IPS DF 19.7 (cell line): ENCODE measurements at places on chromosomes 13 and 19.

DNA sequence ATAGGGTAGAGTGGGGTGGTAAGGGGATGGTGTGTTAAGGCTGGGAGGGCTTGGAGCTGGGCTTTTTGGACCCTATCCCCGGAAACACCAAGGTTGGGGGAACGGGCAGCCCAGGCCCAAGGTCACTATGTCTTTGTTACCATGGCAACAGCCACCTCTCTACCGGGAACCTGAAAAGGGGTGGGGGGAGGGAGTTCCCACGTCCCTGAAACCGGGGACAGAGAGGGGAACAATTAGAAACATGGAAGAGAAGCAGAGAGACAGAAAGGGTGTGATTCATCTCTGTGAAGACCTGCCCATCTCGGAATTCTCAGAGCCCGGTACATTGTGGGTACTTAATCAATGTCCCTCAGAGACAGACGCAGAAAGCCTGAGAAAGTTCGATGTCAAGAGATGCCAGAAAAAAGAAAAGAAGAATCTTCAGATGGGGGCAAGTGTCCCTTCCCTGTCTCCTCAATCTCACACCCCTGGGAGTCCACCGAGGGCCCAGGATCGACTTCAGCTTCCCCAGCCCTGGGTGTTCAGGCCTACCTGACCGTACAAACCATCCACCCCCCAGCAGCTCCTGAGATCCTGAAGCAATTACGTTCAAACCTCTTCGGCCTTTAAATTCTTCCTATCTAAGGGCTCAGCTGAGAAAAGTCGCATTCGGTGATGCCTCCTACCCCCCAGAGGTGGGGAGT lies 6.8 kb upstream of the LRFN1 start:
- DNase-seq: no peak

GRCh38 chr13:19382111-19382510 lies 179.2 kb downstream of the TPTE2 start:
- no peak for DNase-seq

- DNase-seq: no peak
Measured at GRCh38 chr13:90362707-90363106, 984.8 kb upstream of the MIR17HG start.

DNA sequence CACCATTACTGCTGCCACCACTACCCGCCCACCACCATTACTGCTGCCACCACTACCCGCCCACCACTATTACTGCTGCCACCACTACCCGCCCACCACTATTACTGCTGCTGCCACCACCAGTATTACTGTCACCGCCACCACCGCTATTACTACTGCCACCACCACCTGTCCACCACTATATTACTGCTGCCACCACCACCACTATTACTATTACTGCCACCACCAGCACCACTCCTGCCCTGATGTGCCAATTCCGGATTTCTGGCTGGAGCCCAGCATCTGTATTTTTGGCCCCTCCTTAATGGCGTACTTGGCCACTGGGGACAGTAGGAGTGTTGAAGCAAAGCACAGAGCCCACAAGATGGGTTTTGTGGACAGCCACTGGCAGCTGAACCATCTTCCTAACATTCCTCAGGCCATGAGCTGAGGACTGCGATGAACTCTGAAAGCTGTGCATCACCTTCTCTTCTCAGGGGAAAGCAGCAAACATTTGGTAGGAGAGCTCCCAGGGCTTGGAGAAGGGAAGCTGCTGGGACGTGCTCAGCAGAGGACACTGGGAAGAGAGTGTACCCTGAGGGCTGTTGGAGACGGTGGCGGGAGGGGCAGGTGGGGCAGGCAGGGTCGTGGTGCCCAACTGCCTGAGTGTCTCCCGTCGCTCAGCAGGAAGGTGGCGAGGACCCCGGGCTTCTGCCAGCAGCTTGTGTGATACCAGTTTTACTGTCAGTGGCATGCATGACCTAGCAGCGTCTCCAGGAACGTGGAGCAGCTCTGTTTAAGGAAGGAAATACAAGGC lies 23.0 kb downstream of the CUL4A start:
- DNase-seq: no peak

- no peak for DNase-seq
Measured at GRCh38 chr13:59398127-59398526, 765.6 kb downstream of the DIAPH3 start.

DNA sequence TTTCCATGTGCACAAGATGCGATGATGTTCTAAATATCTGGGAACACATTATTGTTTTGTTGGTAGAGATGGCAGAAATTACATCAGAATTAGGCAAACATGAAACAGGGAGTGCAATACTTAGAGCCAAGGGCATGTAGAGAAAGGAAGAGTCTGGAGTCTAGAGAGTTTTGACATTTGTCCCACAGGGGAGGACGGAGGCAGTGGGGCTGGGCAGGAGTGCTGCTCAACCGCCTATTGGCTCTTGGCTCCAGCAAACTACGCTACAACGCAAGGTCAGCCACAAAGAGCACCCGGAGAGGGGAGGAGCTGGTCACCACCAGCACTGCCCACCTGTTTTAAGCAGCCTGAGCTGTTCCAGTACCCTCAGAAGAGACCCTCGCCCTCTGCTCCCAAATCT lies 108.3 kb downstream of the ABCC4 start:
- no peak for DNase-seq

DNA sequence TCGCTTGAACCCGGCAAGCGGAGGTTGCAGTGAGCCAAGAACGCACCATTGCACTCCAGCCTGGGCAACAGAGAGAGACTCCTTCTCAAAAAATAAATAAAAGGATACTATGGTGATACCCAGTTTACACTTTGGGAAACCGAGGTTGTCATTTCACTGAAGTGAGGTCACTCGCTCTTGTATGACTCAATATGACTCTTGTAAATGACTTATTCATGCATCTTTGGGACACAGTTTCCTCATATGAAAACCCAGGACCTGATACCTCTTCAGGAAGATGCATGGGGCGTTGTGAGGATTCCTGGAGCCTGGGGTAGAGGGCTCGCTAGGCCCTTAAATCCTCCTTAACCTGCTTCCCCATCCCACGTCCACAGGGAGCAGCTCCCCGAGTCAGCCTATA lies 4.5 kb downstream of the PSMD8 start:
- DNase-seq: no peak

- no peak for DNase-seq
Measured at GRCh38 chr13:51844862-51845573, at the start of gene TMEM272. Gene TMEM272, minus strand, starts transcription at chr13:51845177. Its CDS starts 6,647 bp downstream, at chr13:51838530.

DNA sequence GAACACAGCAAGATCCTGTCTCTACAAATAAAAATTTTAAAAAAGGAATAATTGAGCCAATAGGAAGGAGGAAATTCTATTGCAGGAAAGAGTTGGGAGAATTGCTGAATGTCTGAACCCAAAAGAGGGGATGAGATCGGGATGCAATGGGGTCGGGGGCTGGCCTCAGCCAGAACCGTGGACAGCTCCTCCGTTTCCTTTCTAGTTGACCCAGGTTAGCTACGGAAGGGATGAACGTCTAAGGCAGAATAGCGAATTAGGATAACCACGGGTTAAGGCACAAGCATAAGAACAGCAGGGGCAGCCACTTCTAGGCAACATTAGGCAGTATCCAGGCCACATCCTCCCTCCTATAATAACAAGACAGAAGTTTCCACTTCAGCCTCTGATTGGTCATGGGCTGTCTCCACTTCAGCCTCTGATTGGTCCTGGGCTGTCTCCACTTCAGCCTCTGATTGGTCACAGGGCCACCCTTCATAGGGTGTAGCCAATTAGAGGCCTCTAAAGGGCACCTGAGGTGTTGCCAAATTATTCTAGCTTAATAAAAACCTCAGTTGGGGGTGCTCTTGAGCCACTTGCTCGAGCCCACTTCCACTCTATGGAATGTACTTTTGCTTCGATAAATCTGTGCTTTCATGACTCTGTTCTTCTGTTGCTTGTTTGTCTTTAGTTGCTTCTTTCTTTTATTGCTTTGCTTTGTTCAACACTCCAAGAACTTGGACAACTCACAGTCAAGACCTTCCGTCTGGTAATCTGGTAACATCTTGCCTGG lies 24.9 kb upstream of the TPM4 start:
- no peak for DNase-seq

DNA sequence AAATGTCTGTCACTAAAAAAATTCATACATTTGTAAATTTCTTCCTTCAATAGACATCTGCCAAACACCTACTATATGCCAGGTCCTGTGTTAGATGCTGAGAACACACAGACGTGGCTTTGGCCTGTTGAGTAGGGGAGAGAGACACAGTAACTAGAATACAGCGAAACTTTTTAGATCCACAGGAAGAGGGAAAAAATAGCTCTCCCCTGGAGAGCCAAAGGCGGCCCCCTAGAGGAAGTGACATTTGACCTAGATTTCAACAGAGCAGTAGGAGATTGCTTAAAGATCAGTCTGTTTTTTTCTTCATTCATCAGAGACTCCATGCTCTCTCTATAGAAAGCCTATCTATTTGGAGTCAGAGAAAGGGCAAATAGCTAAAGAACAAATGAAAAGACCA lies 11.3 kb downstream of the LCP1 start:
- no peak for DNase-seq

DNA sequence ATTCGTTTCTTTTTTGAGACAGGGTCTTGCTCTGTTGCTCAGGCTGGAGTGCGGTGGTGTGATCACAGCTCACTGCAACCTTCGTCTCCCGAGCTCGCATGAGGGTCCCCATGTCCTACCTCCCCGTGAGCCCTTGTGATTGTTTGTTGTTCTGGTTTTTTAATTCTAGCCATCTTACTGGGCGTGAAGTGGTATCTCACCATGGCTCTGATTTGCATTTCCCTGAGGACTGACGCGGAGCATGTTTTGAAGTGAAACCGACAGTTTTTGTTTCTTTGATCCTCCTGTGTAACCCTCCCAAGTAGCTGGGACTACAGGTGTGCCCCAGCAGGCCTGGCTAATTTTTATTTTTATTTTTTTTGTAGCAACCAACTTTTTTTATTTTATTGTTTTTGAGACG lies 21.7 kb downstream of the GNG7 start:
- no peak for DNase-seq

DNA sequence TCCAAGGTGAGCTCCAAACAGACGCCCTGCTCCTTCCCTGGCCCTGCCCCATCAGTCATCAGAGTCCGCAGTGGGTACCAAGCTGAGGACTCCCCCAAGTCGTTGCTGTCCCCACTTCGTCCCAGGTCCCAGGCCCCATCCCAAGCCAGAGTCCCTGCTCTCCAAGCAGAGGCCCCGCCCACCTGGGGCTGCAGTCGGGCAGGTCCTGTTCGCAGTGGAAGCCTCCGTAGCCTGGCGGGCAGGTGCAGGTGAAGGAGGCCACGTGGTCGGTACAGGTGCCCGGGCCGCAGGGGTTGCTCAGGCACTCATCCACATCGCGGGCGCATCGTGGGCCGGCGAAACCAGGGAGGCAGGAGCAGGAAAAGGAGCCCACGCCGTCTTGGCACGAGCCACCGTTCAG lies 19.4 kb downstream of the NOTCH3 start:
- DNase-seq: no peak

DNA sequence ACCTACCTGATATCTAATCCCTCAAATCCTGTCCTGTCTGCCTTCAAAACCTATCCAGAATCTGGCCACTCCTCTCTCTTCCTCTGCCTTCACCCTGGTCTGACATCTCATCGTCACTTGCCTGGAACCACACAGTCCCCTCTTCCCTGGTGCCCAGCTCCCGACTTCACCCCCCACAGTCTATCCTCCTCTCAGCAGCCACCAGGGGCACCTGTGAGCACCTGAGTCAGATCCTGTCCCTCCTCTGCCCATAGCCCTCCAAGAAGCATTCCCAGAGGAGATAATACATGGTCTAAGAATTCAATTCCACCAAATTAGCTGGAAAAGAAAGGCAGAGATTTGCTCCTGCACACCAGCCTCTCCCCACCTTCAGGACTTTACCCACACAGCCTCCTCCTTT lies 48.9 kb downstream of the ZNRF4 start:
- DNase-seq: no peak

GRCh38 chr19:14479975-14480699 lies 5.0 kb upstream of the PTGER1 start:
- no peak for DNase-seq

- no peak for DNase-seq
Measured at GRCh38 chr19:4376991-4377781, 23.2 kb downstream of the SH3GL1 start.

DNA sequence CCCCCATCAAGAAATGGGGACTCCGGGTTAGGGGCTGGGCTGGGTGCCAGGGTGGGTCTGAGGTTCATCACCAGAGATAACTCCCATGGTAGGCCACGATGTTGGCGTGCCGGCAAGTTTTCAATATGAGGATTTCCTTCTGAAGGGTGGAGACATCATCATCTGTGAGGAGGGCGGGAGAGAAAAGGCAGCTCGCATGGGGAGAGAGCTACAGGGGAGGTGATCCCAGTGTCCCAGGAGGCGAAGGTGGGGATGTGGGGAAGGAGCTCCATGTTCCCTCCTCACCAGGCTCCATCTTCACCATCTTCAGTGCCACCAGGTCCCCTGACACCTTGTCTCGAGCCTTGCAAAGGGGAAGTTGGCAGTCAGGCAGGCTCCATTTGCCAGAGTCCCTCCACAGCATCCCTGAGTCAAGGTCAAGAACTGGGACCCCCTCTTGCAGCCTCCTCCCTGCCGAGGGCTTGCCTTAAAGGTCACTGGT lies 430 bp downstream of the MAP4K1 start:
- no peak for DNase-seq

DNA sequence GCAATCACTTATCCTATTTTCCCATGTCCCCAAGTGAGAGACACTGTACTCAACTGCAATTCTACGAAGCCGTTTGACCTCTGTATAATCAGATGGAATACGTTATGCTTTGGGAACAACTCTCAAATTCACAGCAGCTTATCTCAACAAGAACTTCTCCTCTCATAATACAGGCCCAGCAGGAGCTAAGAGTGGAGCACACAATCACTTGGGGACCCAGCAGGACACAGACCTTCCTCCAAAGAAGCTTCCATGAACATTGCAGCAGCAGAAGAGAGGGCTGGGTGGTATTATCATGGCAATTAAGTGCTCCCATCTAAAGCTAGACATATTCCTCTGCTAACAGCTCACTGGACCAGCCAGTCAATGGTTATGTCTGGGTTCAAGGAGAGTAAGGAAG lies 428.3 kb upstream of the MIR17HG start:
- no peak for DNase-seq

- DNase-seq: no peak
Measured at GRCh38 chr13:48299591-48299990, 4.0 kb upstream of the RB1 start.

- DNase-seq: no peak
Measured at GRCh38 chr13:21557995-21558394, 46.0 kb downstream of the MICU2 start.

DNA sequence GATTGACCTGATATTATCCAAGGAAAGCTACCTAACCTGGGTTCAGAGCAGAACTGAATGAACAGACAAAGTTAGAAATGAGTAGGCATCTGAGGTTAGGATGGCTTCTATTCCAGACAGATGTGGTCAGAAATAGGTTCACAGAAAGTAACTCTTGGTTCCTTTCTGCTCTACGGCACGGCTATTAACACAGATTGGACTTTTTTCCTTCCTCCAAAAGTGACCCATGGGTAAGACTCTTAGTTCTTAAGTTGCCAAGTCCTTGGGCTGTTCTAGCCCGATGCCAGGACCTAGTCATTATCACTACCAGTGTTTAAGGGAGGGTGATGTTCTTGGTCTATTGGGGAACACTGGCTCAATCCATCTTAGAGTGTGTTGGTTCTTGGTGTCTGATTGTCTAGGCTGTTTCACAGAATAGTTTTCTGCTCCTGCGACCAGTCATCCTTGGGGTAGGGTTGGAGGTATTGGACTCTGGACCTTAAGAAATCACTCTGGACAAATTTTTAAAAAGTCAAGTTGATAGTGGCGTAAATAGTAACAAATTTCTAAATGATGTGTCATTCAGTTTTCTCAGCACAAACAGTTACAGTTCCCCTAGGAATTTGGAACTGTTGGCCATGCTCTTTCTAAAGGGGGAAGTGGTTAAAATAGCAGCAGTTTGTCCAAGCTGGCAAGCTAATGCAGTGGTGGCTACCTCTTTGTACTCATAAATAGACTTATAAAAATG lies 60.1 kb upstream of the MYCBP2 start:
- no peak for DNase-seq

GRCh38 chr19:7833225-7834099 lies 3.4 kb downstream of the EVI5L start:
- DNase-seq: no peak
